ENCODE measurements at places on chromosomes 5 and 9.

GRCh38 chr5:42361315-42361688 lies 61.9 kb upstream of the GHR start:
- no peak for DNase-seq

- DNase-seq = no peak
Measured at GRCh38 chr9:128169492-128169891, 9.4 kb downstream of the BBLN start.

DNA sequence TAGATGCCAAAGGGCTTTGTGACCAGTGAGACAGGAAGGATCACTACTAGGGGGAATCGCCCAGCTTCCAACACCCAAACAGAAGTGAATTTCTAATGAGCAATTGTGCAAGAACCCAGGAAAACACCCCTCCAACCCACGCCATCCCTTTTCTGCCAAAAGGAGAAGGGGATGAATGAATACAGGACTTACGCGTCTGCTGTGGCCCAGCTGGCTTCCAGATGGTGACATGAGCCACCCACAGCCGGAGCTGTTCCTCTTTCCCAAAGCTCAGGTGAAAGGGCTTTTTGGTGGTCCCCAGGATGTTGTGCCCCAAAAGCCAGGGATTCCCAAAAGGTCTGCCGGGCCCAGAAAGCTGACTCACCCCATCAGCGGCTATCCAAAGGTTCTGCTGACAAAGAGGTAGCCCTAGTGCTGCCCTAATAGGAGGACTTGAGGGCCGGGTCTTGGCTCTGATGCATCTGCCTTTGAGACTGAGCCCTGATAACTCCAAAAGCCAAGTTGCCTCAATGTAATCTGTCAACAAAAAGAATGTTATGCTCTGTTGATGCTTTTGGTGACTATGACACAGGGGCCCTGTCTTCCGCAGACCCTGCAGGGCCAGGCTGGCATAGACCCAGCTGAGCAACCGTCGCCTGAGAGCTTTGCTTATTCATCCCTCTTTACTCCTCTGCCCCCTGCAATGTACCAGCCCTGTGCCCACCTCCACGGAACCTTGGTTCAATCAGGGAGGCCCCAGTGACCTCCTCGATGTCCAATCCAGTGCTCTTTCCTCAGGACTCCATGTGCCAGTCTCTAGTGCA lies 14.5 kb downstream of the GSN start:
- DNase-seq = peak; percentile 70

- peak; percentile 32 for DNase-seq
Measured at GRCh38 chr5:5335700-5336264, 86.7 kb upstream of the ICE1 start.

DNA sequence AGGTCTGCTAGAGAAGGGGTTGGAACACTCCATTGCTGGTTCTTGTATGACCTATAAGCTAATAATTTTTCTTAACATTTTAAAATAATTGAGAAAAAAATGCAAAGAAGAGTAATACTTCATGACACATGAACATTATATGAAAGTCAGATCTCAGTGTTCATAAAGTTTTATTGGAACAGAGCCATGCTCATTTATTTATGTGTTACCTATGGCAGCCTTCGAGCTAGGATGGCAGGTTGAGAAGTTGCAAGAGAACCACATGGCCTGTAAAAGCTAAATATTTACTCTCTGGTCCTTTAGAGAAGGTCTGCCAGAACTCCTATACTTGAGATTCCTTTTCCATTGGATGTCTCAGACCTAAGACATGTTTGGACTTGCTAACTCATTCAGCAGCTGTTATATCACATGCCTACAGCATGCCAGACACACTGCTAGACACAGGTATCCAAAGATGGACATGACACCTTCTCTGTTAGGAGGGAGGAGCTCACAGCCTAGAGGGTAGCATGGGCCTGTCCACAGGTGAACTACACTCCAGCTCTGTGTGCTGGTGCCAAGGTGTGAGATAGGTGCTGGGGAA lies 304.3 kb downstream of the ARHGAP26 start:
- DNase-seq = peak; percentile 16

GRCh38 chr5:61327760-61328753 lies 4.0 kb upstream of the ZSWIM6 start:
- peak; percentile 95 for DNase-seq

DNA sequence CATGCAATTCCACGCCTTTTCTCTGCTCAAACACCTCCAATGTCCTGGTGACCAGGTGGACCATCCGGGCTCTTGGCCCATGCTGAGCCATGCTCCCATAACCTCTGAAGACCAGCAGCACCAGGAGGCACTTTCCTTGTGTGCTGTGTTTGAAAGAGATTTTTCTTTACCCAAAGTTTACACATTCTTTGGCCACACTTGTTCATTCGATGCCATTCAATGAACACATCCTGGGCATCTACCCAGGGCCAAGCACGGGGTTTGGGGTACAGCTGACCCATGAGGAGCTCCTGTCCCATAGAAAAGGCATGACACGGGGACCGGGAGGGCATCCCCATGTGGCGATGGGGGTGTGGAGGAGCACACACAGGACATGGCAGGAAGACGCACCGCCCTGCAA lies 77.1 kb upstream of the IRX1 start:
- DNase-seq = no peak
